ENCODE measurements at places on chromosomes 6 and 20.

GRCh38 chr6:135322427-135323201, 141.5 kb downstream of the MYB start:
- DNase-seq = no peak

- DNase-seq = no peak
Observed at GRCh38 chr20:13141546-13141945, 79.5 kb upstream of the ISM1 start.

- DNase-seq = no peak
Observed at GRCh38 chr6:40760887-40761286, 173.7 kb upstream of the LRFN2 start.

DNA sequence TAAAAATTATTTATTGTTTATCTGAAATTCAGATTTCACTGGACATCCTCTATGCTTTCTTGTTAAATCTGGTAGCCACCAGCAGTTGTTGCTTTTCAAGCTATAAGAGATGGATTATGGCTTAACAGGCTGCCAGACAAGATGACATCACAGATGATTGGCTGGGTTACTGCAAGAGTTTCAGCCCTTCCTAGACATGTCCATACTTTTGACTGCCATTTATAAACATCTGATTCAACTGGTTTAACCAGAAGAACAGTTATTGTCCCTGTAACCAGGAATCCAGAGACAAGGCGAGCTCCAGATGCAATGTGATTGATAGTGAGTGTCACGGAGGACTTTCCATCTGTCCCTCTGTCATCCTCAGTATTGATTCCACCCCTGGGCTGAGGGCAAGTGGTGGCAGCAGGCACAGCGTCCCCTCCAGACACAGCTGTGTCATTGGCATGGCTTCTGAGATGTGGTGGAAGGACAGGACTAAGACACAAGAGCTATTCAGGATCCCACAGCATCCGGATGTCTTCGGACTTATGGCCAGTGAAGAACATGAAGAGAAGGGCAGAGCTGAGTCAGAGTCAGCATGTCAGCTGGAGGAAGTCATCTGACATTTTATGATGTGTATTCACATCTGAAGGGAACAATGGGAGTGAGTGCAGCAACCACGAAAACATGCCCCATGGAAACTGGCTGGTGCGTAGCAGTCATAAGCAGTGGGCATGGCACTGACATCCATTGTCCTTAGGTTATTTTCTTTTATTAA, 284.5 kb upstream of the CDYL start:
- DNase-seq = no peak

GRCh38 chr6:152399399-152399798, 237.8 kb downstream of the SYNE1 start:
- no peak for DNase-seq

DNA sequence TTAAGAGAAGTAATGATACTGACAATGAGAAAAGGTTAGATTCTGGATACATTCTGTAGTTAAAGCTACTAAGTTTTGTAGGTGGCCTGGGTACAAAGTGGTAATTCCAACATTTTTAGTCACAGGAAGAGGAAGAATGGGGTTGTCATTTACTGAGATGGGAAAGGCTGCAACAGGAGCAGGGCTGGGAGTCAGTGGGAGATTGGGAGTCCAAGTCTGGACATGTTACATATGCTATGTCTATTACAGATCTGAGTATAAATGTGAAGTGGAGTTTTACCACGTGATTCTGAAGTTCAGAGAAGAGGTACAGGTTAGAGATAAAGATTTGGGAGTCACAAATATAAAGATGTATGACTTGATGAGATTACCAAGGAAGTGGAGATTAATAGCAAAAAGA, 116.2 kb downstream of the RWDD2A start:
- DNase-seq = no peak

DNA sequence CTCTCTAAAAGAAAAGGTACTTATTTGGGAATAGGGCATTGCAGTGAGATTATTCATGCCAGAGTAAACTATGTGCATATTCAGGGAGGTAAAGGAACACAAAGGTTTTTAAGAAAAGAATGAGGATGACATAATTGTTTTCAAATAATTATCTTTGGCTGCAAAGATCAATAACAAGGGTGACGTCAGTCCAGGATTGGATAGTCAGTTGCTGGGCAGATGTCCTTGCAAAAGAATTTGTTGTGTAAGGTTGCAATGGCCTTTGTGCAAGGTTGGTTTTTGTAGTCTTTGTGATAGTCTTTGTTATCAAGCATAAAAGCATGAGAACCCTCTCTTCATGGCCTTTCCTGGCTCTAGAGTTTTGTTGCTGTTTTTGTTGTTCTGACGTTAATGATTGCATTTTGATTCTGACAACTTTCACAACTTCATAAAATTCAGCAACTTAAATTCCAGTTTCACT, 17.7 kb downstream of the LOC128125822 start:
- peak; percentile 81 for DNase-seq

DNA sequence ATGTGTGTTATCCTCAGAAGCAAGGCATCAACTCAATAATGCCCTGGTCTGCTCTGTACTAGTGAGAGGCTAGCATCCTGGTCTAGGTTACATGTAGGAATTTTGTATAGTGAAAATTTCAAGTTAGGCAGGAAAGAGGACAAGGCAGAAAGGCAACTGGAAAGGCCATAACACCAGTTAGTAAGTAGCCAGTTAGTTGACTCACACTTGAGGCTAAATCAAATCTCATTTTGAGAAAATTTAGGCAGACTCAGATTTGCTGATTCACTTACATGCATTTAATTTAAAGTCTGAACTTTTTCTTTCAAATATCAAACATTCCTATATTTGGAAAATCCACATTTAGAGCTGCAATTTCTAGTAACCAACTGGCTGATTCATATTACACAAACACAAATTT, 184.5 kb upstream of the TCF21 start:
- no peak for DNase-seq

DNA sequence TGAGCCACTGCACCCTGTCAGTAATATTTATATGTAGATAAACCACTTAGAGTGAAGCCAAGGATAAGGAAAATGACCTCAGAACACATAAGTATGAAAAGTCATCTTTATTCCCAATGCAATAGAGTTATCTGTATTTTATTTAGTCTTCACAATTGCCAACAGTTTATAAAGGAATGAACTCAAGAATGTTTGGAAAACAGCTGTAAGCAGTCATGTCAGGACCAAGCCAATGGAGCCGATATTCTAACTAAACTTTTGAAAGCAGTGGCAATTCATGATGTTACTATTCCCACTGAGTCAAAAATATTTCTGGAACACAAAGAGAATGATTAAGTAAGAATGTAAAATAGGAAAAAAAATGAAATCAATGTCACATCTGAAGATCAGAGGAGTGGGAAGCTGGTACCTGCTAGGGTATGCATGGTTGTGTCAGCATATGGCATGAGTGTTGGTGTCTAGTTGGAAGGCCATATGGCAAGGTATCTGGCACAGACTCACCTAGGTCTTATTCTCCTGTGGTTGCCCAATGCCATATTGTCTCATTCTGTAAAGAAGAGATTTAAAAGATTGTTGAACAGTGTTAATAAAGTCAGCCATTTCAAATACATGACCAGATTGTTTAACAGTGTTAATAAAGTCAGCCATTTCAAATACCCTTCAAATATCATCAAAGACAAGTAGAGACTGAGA, 118.2 kb downstream of the ADAT2 start:
- DNase-seq = no peak

DNA sequence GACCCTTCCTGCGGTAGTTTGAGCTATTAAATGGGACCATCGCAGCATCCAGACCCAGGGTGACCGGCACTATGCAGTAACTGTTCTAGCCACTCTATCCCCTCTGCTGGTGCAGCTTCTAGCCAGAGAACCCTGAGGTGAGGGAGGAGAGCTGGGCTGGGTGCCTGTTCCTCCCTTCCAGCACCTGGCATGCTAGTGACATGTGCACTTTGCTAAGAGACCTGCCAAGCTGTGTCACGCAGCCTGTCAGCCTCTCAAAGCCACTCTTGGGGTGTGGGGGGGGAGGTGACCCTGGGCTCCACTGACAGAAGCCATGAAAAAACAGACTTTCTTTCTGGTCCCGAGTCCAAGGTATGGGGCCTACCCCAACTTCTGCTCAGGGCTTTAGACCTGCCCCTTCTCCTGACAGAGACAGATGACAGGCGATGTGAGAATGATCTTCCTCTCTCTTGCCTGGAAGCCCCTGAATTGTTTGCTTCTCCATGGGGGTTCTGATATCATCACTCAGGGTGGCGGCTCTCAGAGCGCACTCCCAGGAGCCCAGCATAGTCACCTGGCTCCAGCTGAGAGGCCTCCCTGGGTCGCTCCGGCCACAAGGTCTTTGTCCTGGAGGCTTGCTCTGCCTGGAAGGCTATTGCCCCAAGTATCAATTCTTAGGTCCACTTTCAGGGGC, 47.2 kb upstream of the MLN start:
- DNase-seq = no peak

- DNase-seq = no peak
Observed at GRCh38 chr6:48615041-48615440, 504.0 kb upstream of the PTCHD4 start.

GRCh38 chr20:45300961-45301360, 5.7 kb upstream of the RBPJL start:
- peak; percentile 28 for DNase-seq

- DNase-seq = no peak
Observed at GRCh38 chr6:77466451-77467437, 3.5 kb upstream of the HTR1B start.

- no peak for DNase-seq
Observed at GRCh38 chr20:44115762-44116644, 71.0 kb downstream of the JPH2 start.

DNA sequence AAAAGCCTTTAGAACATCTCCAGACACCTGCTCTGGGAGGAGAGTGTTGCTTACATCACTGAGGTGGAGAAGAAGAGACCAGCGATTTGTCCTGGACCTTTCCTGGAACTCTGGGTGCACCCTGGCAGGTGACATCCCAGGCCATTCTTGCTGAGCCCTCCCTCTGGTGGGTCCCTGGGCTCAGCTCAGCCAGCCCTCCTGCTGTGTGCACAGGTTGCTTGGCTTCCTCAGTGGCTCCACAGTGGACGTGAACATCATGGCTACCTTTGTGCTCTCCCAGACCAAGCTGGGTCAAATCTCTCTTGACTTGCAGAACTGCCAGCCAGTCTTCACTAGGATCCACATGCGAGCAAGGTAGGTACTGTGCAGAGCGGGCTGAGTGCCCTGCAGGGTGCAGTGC, 19.9 kb upstream of the BPIFA2 start:
- DNase-seq = no peak

GRCh38 chr6:90072935-90073464, 178.7 kb downstream of the GJA10 start:
- DNase-seq = no peak

DNA sequence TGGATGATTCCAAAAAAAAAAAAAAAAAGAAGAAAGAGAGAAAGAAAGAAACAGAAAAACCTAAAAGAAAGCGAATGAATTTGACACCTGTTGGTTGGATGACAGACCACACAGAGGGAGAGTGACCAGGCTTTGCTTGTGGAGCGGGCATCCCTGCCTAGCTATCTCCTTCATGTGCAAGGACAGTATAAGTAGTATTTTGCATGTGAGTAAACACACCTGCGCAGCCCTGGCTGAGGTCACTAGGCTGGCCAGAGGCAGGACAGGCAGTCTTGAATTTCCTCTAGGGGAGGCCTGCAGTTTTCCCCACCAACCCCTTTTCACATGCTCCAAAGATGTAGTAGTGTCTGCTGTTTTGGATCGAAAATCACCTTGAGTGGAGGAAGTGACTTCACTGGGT, 126.4 kb downstream of the CCDC170 start:
- DNase-seq = no peak

GRCh38 chr6:166381733-166382499, 824 bp downstream of the MPC1 start:
- DNase-seq = peak; percentile 9

DNA sequence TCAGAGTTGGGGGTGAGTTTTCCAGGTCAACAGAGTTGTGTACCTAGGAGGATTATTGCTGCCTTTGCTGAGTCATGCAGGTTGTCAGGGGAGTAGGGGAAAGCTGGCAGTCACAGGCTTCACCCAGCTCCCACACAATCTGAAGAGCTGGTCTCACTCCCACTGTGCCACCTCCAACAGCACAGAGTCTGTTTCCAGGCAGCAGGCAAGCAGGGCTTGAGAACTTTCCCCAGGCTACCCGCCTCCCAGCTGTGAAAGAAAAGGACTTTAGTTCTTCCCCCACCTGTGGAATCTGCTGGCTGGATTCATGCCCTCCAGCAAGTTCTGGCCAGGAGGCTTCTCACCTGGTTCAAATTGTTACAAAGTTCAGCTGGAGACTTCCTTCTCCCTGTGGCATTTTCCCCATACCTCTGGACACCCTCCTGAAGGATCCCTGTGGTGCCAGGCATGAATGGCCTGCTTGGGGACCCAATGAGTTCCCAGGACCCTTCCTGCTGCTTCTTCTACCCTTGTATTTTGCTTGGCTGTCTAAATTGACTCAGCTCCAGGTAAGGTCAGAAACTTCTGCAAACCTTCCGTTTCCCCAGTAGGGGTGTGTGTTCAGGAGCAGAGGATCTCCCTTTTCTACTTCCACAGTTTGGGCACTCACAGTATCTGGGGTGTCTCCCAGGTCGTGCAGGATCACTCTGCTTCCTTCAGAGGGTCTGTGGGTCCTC, 378.1 kb upstream of the MAN1A1 start:
- no peak for DNase-seq

- DNase-seq = no peak
Observed at GRCh38 chr6:139800837-139801236, 426.4 kb upstream of the CITED2 start.

GRCh38 chr6:124822204-124822613, 140.0 kb upstream of the RNF217 start:
- no peak for DNase-seq

DNA sequence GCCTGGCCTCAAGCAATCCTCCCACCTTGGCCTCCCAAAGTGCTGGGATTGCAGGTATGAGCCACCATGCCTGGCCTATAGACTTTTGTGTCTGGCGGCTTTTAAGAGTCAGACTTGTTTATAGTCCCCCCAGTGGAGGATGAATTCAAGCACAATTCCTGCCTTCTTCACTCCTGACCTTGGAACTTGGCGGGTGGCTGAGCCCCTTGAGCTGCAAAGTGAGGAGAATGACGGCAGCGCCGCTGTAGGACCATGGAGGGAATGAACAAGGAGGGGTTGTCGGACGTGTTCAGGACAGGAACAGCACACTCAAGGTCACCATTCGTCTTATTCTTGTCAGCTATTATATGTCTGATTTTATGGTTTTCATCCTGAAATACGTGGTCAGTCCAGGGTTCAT, 265.4 kb downstream of the CDH4 start:
- no peak for DNase-seq

All from NCI-H1930 (cell line).